Fibroblast of skin of right quadriceps (primary cell): ENCODE measurements at places on chromosomes 12 and 14.
A peak's percentile ranks its signal among the peaks of the same experiment; 100 is the strongest.

DNA sequence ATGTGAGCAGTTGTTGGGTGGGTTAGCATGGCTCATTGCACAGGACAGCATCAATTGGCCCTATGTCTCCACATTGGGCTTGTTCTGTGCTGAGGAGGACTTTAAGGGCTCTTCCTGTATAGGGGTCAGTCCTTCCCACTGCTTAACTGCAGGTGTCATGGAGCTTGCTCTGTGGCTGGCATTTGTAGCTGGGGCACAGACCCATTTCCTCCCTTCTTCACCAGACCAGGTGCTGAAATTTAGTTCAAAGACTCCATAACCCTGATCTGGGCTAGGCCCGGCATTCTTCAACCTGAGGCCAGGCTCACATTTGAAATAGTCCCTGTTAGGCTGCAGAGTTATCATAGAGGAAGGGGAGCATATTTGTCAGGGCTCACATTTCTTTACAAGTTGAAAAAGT, 12.8 kb downstream of the CHST11 start:
- DNase-seq, result no peak

DNA sequence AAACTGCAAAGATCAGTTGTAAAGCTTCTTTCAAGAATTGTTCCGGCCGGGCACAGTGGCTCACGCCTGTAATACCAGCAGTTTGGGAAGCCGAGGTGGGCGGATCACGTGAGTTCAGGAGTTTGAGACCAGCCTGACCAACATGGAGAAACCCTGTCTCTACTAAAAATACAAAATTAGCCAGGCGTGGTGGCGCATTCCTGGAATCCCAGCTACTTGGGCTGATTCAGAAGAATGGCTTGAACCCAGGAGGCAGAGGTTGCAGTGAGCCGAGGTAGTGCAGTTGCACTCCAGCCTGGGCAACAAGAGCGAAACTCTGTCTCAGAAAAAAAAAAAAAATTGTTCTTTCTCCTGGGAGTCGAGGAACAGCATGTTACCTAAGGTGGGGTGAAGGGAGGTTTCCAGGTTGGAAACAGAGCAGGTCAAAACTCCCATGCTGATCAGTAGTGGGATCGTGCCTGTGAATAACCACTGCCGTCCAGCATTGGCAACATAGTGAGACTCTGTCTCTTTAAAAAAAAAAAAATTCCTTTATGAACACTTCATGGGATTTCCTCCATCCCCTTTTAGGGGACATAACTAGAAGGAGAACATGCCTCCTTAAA, 13.9 kb downstream of the FBXO34 start:
- DNase-seq, result no peak

DNA sequence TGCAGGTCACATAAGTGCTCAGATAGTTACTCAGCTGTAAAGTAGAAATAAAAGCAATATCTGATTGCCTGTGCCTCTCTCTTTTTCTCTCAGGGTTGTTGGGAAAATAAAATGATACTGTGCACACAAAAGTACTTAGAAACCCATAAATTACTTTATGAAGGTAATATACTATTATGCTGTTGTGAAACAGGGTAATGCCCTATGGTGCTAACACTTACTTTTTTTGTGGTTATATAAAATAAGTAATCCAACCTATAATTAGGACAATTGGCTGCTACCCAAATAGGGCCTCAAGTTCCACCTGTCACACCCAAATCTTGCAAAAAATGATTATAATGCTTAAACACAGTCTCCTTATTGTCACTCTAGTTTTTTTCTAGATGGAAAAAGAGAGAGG, 50.6 kb downstream of the DAAM1 start:
- DNase-seq, result no peak

DNA sequence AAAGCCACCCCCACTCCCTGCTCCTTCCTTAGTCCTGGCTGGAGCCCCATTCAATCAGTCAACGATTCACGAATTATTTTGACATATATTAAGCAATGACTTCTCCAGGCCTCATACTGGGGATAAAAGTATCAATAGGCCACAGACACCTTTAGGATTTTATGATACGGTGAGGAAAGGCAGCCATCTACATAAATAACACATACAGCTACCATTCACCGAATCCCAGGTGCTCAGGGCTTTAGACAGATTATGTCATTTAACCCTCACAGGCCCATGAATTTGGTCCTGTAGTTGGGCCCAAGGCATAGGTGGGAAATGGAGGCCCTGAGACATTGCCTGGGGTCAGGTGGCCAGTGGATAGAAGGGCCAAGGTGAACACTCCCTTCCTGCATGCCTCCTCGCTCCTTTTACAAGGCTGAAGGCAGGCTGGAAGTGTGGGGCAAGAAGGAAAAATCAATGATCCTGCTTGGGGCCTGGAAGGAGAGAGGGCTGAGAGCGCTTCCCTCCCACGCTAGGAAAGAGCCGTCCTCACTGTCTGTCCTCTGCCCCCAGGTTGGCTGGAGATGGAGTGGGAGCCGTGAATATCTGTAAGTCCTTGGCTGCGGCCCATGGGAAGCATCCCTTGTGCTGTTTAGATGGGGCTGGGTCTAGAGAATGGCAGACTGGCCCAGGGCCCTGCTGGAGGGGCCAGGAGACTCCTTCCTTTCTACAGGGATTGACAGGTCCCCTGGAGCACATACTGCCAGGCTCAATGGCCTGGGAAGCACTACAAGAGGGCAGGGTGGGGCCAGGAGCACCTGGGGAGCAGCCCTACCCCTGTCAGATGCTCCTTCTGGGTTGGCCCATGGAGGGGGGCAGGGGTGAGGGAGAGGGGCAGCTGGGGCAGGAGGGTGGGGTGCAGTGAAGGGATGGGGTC, 14.8 kb downstream of the KRT7 start:
- no peak for DNase-seq

DNA sequence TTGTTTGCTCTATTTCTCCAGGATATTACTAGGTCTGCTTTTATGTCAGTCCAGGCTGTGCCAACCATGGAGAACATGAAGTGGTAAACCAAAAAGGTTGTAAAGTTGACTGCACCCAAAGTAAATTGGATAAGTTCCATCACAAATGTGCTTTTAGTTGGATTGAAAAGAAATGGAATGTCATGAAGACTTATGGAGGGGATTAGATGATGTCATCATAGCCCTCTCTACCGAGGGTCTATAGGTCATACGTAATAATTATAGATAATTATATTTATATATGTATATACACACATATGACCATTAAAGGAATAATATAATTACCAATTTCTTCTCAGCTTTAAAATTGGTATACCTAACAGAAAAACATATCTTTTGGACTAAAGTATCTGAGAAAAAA, 714.9 kb downstream of the NOVA1 start:
- DNase-seq, result no peak

GRCh38 chr12:72236071-72236705, 36.0 kb upstream of the TRHDE start:
- DNase-seq, result peak; percentile 71

DNA sequence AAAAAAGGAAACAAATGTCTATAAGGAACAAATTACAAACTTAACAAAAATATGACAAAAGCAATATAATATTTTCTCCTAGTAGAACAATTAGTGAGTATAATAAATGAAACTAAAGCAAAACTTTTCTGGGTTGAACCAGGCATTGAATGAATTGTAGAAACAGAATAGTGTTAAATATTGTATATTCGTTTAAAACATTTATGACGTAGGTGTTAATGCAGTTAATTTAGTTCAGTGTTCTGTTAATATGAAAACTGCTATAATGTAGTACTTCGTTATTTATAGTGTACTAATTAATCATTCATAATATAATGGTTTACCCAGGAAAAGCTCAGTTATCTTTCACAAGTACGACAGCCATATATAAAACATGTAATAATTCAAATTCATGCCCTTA, 23.7 kb downstream of the NKX2-1 start:
- no peak for DNase-seq

- DNase-seq, result no peak
These were observed 482.0 kb downstream of the RMST start for GRCh38 chr12:97944576-97944975.

DNA sequence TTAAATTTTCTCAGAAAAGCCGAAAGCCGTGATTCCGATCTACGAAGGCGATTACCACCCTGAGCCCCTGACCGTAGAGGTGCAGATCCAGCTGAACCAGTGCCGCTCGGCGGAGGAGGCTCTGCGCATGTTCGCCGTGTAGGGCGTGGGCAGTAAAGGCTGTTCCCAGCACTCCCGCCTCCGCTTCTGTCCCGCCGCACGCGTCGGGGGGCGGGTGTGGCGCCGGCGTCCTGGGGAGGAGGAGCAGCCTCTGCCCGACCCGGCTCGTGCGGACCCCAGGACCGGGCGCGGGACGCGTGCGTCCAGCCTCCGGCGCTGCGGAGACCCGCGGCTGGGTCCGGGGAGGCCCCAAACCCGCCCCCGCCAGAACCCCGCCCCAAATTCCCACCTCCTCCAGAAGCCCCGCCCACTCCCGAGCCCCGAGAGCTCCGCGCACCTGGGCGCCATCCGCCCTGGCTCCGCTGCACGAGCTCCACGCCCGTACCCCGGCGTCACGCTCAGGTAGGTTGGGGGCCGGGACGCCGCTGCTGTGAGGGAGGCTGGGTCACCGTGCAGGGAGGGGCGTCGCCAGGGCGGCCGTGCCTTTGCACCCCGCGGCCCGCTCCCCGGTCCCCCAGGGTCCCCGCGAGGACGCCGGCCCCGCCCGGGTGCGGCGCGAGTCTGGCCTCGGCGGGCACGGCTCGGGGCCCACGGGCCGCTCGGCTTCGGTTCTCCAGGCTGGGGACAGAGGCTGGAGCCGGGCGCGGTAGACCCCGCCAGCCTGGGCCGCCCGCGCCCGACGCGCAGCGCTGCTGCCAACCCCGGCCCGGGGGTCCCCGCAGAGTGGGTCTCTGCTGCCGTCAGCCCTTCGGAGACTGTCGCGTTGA, at the start of gene B3GNT4:
TSS of gene B3GNT4 (plus strand) at position 409 of the 866 bp plus-strand sequence. CDS start 910 bp downstream, outside the sequence.
- peak; percentile 41 for DNase-seq

- DNase-seq, result no peak
These were observed 11.6 kb downstream of the POMT2 start for GRCh38 chr14:77309131-77309530.

DNA sequence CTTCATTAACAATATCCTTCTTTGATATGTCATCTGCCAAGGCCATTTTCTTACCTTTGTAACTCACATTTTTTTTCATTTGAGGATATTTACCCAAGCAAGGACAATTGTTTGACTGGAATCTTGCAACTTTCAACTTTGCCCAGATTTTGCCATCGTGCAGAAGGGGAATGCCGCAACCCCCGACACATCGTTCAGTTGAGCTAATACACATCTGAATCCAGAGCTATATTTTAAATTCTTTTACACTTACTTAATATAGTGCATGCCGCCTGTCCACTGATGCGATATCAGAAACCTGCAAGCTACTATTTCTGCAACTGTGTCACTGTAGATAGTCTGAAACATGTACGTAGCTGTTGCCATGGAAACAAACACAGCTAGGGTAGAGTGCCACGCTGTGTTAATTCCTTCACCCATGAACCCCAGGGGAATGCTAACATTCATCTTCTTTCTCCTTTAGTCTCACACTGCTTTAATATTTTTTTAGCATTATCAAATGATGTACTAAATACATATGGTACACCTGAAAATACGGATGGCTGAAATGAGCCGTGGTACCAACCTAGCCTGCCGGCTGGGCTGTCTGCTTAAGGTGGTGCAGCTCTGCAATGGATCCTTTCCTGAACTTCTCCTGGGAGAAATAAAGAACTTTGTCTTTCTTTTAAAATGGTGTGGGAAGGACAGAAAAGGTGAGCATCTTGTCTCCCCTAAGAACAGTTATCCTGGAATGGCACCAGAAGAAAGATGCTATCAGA, 77.0 kb upstream of the FOXN3 start:
- DNase-seq, result no peak

GRCh38 chr12:31599053-31599452, 8.1 kb upstream of the DENND5B start:
- no peak for DNase-seq

GRCh38 chr14:81172353-81172752, 48.4 kb downstream of the GTF2A1 start:
- peak; percentile 3 for DNase-seq

DNA sequence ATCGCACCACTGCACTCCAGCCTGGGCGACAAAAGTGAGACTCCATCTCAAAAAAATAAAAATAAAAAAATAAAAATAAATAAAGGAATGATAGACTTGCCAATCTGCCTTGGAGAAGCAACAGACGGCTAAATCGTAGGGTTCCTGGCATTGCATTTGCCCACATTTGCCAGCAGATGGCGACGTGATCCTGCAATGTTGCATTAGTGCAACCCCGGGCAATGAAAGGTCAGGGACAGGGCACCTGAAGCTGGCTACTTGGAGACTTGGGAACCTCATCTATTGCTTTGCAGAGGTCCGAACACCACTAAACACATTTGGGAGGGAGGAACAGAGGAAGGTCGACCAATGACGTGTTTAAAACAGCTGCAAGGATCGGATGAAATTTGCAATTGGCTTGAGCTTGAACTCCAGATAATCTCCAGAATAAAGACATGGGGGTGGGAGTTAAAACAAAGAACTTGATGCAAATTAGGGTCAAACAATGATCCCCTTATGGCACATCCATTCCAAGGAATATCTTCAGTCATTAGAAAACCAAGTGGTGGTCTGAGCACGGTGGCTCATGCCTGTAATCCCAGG, 34.6 kb downstream of the SPRING1 start:
- peak; percentile 45 for DNase-seq

GRCh38 chr14:52599974-52600373, 47.3 kb downstream of the GPR137C start:
- no peak for DNase-seq

DNA sequence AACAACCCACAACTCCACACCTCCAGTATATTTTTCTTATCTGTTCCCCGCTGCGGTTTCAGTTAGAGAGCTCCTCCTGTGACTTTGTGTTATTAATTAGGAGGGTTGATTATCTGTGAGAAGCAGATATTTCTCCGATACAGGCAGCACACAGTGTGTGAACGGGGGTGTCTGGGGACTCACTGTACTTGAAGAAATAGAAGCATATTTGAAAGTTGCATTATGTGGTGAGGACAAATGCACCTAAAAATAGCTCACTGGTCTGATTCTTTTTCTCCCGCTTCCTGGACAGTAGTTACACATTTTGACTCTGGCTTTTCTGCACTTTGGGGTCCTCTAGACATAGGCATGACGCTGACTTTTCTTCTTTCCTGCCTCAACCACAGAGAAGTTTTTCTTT, 277.7 kb downstream of the VRK1 start:
- no peak for DNase-seq

DNA sequence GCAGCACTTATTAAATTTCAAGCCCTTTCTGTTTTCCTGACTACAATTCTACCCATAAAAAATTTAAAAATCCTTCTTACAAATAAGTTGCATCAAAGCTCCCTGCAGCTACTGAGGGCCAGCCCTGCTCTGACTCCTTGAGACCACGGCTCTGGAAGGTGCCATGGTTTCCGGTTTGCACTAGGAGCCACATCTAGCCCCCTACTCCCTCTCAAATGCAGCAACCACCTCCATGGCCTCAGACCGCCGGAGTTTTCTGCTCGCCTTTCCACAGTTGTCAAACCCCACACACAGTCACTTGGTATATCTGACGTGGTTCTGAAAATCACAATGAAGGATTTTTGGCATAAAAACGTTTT, 30.1 kb downstream of the P2RX4 start:
- DNase-seq, result no peak

GRCh38 chr12:76085520-76085868, 1.0 kb upstream of the NAP1L1 start:
- peak; percentile 21 for DNase-seq

DNA sequence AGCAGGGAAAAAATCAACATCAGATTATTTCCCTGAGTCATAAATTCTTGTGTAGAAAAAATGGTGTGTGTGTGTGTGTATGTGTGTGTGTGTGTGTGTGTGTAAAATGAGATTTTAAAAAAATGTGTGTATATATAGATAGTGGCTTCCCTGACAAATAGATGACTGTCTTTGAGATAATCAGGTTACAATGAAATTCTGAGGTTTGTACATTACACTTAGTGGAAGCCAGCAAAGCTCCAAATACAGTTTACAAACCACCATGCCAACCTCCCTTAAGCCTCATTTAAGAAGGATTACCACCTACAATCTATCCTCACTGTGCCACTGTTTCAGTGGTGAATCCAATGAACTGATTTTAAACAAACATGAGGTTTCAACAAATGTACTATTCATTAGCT, 93.8 kb downstream of the MED13L start:
- DNase-seq, result peak; percentile 38
